ENCODE measurements at places on chromosomes 2 and 18.

DNA sequence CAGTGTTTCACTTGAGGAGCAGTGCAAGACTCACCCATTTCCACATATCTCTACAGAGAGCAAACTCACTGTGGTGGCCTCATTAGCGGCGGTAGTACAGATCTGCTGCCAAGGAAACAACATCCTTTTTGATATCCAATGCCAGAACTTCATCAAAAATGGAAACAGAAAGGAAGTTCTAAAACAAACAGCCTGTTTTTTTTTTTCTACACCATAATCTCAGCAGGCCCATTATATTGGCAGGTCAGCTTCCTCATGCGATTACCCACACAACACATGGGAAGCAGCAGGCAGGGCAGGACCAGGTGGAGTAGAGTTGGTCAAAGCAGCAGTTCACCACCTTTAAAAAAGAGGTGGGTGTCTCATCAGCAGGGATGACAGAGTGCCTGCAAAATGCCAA is 678.9 kb upstream of the CELF4 start:
- DNase-seq: no peak

GRCh38 chr18:11482271-11482670 is 127.1 kb upstream of the SLC35G4 start:
- no peak for DNase-seq

DNA sequence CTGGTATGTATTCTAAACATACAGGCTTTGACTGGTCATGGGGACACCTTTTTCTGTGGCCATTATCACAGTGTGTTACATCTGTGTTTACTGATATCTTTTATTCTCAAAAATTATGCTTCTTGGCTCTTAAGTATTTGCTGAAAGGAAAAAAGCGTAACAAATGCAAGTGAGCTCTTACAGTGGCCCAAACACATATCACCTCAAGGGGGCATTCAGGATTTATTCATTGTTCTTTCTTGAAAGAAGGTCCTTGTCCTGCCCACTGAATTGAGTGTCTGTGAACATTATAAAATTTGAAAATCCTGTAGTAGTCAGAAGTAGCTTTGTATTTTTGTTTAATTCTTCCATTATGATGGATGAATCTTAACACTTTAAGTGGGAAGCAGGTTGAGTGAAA is 454.5 kb downstream of the XIRP2 start:
- DNase-seq: no peak

GRCh38 chr2:18837240-18837639 is 247.9 kb upstream of the NT5C1B start:
- DNase-seq: no peak

DNA sequence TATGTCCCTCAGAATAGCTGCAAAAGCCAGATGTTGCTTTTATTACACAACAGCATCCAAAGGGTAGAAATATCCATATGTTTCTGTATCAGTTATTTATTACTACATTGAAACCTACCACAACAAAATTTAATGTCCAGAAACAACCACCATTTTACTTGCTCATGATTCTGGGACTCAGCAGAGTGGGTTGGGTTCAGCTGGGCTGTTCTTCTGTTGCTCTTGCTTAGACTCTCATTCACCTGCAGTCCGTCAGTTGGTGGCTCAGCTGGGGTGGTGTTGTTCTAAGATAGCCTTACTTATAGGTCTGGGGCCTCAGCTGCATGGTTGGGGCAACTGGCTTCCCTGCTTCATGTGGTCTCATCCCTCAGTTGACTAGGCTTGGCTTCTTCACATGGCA is 21.7 kb downstream of the AQP4 start:
- no peak for DNase-seq

DNA sequence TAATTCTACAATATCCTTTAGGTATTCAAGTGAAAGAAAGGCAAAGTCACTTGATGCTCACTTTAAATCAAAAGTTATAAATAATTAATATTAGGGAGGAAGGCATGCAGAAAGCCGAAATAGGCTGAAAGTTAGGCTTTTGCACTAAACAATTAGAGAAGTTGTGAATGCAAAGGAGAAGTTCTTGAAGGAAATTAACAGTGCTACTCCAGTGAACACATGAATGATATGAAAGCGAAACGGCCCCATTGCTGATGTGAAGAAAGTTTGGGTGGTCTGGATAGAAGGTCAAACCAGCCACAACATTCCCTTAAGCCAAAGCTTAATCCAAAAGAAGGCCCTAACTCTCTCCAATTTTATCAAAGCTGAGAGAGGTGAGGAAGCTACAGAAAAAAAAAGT is 103.1 kb upstream of the CXCR4 start:
- DNase-seq: no peak

DNA sequence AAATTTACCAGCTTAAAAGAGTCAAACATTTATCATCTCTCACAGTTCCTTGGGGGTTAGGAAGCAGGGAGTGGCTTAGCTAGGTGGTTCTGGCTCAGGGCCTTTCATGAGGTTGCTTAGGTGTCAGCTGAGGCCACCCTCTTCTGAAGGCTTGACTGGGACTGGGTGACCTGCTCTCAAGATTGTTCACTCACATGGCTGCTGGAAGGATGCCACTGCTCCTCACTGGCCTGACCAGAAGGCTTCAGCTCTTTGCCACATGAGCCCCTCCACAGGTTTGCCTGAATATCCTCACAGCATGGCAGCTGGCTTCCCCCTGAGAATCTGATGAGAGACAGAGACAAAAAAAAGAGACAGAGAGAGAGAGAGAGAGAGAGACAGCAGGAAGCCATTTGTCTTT is 17.3 kb upstream of the RNF152 start:
- no peak for DNase-seq

GRCh38 chr18:61972389-61973264 is 79.8 kb upstream of the RNF152 start:
- DNase-seq: no peak

- DNase-seq: peak; percentile 51
Measured at GRCh38 chr2:121721926-121722325, 14.7 kb downstream of the NIFK start.
